ENCODE measurements at places on chromosomes 6 and 20. TPM values are rescaled to one million over a fixed set of nuclear protein-coding genes. Genes with fewer than 3 reads are reported as not detected.

The SLC22A23 gene
- total RNA-seq, result 14.9 TPM

The C20orf141 gene
- total RNA-seq, result 0.81 TPM

The SRMS gene
- not detected for total RNA-seq

The GHRH gene
- total RNA-seq, result not detected

The SDC4 gene
- 1.6 TPM for total RNA-seq

The MCHR2 gene
- total RNA-seq, result 0.21 TPM

The CCR6 gene
- total RNA-seq, result 0.08 TPM

The PGC gene
- not detected for total RNA-seq
